HL-60 (cell line): ENCODE measurements at places on chromosomes 11 and 22.

GRCh38 chr11:22624742-22625447 lies 728 bp downstream of the FANCF start:
- peak; percentile 70 for DNase-seq

DNA sequence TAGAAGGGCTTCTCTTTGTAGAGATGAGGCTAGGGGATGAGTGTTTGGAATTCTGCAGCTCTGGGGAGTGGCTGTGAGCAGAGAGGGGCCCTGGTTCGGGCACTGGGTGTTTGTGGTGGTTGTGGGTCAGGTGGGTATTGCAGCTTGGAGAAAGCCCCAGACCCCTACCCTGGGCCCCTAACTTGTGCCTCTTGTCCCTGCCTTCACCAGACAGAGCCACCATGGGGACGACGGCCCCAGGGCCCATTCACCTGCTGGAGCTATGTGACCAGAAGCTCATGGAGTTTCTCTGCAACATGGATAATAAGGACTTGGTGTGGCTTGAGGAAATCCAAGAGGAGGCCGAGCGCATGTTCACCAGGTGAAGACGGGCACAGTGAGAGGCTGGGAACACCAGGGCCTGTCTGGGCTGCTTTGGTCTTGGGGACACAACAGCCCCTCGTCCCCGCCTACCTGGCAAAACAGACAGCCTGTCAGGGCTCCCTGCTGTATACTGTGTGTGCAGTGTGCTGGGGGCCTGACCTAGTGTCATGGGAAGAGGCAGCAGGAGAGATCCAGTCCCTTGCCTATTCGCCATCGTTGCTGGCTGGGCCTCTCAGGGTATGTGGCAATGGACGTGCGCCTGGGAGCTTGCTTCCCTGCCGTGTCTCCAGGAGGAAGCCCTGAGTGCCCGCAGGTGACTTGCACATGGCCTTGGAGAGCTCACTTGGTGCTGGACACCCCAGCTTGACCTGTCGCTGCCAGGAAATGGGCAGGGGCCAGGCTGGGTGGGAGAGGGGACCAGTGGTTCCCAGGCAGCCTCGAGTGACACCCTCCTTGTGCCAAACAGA lies 4.3 kb downstream of the INCENP start:
- DNase-seq: no peak

- no peak for DNase-seq
These were observed 10.2 kb downstream of the YPEL4 start for GRCh38 chr11:57639321-57640067.

DNA sequence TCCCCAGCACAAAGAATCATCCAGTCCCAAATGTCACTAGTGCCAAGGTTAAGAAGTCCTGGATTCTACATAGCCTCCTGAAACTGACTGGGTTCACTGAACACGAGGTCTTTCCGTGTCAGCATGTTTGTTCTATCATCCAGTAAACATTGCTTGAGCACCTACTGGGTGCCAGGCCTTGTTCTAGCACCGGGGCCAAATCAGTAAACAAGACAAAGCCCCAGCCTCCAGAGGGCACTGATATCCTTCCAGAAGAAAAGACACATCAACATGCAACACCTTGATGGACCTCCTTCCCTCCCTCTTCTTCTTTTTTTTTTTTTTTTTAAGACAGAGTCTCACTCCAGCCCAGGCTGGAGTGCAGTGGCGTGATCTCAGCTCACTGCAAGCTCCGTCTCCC lies 26.9 kb downstream of the TPST2 start:
- no peak for DNase-seq

GRCh38 chr11:19973136-19973635 lies 187.1 kb downstream of the DBX1 start:
- no peak for DNase-seq

GRCh38 chr22:46159212-46159611 lies 8.9 kb downstream of the PPARA start:
- DNase-seq: no peak
